ENCODE measurements at places on chromosomes 4 and X.

GRCh38 chr4:158536833-158537232, 15.2 kb downstream of the RXFP1 start:
- no peak for DNase-seq

DNA sequence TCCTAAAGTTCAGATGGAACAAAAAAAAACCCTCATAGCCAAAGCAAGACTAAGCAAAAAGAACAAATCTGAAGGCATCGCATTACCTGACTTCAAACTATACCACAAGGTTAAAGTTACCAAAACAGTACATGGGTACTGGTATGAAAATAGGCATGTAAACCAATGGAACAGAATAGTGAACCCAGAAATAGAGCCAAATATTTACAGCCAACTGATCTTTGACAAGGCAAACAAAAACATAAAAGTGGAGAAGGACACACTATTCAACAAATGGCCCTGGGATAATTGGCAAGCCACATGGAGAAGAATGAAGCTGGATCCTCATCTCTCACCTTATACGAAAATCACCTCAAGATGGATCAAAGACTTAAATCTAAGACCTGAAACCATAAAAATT, 44.2 kb upstream of the TMEM192 start:
- DNase-seq = no peak

DNA sequence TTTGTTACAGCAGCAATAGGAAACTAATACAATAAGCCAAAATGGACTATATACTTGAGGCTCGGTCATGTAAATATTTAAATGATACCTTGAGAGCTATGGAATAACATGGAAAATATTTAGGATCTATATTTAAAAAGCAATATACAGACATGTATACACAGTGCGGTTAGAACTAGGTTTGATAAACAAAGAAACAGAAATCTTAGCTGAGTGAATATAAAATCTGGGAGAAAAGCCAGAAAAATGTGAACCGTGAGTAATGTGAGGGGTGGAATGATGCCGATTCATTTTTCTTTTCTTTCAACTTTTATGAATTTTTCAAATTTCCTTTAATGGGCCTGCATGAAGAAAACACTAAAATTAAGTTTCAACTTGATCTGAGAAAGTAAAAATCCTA, 104.1 kb downstream of the ATXN3L start:
- no peak for DNase-seq

DNA sequence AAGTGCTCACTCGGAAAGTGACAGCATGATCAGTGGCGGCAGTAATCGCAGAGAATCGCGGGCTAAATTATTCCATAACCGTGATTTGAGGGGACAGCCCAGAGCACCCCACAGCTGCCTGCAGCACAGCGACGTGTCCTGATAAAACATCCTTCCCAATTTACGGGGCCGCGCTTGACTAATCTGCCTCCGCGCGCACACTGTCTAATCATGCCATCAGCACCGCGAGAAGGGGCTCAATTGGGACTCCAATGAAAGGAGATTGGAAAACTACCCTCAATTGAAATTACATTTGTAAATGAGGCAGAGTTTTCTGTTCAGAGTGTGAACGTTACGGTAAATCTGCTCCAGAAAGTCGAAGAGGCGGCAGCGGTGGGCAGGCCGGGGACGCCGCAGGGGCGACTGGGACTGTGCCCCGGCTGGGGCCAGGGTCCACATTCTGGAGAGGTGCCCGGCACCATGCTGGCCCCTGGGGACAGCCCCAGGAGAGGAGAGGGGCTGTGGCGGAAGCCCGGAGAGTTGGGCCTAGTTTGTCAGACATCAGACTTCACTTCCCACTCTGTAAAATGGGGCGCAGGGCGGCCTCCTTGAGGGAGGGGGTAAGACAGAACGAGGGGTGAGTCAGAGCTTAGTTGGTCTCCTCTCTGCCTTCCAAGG, 107.7 kb downstream of the FAM53A start:
- DNase-seq = no peak

DNA sequence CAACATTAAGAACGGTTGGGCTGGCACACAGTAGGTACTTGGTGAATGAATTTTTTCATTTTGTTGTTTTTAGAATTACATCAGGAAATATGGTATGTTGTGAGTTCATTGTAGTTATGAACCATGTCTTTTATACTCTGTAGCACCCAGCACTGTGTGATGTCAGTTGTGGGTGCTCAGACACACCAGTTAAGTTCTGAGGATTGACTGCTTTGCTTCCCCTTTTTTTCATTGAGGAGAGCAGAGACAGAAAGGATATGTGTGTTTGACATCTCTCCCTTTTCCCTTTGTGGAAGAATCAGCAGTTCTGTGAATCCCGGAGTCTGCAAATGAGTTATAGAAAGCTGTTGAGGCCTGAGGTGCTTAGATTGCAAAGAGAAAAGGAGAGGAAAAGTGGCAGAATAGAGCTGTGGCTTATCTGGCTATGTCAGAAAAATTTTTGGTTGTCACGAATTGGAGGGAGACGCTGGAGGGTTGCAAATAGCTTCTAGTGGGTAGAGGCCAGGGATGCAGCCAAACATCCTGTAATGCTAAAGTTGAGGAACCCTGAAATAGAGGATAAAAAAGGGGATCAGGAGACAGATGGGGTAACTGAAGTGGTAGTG, 13.1 kb downstream of the SMAD1 start:
- no peak for DNase-seq

- no peak for DNase-seq
Observed at GRCh38 chr4:168221301-168221700, 97.3 kb downstream of the DDX60 start.

DNA sequence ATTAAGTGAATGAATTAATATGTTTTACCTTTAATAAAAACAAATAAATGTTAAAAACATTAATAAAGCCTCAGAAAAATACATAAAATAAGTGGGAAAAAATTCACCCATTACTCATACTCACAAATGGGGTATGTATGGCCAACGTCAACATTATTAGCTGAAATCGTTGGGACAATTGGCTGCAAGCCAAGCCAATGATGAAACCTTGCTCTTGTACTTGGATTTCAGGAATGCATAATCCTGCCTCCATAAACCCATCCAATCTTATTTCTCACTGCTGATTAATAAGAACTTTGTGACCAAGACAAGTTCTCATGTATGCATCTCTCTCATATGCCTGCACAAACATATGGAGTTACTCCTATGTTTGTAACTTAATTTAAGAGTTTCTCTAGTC, 35.3 kb upstream of the ADAMTS3 start:
- DNase-seq = no peak

DNA sequence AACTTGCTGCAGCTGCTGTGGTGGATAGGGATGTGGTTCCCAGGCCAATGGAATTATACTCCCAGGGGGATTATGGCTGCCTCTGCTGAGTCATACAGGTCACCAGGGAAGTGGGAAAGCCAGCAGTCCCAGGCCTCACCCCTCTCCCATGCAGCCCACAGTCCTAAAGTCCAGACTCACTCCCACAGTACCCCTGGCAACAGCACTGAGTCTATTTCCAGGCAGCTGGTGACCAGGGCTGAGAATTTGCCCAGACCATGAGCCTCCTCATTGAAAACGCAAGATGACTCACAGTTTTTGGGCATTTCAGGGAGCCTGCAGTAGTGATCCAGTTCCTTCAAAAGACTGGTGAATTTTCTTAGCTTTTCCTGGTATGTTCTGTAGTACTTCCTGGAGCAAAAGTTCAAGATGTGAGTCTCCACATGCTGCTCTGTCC, 137.6 kb downstream of the NPNT start:
- DNase-seq = no peak

DNA sequence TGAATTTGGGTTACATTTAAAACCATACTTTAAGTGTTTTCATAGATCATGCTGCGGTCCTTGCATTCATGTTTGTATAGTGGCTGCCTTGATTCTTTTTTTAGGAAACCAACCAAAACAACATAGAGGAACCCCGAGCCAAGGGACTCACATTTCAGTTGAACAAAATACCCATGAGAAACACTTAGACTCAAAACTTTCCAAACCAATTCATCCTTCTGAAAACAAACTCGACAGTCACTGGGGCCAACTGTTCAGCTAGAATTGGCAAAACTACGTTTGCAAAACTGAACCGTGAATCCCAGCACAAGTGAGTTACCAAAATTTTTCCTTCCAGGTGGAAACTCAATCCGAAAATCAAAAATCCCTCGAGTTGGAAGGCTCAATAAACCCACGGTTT, 1.4 kb downstream of the ADGRA3 start:
- no peak for DNase-seq

DNA sequence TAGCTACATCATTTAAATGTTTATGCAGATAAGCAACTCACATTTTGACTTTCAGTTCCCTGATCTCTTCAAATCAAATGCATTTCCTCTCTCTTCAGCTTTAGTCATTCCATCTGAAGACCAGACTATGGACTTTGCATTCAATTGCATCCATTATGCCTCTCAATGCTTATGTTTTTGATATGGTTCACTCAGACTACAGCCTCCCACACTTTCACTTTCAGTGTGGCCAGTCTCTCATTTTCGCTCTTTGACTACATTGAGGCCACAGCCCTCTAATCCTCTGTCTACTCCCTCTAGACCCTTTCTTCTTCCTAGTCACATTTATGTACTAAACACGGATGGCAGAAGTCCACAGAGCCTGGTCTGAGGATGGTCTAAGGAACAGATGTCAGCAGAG, 24.5 kb upstream of the VEGFC start:
- DNase-seq = no peak

GRCh38 chr4:59381591-59381990, 1818.5 kb upstream of the ADGRL3 start:
- no peak for DNase-seq

DNA sequence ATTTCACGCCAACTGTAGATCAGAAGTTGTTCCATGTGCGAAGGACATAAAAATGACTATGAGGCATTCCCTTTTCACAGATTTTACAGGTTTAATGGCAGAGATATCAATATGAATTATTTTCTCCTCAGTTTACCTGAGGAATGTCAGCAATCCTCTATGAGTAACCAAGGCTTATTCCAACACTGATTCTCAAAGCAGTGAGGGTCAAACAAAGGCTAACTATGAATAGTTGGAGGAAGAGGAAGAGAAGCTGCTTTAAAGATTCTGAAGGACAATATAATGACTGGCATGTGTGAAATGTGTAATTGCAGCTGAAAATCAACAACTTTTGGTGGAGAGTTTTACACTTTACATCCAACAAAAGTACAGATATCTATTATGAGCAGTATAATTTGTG, 29.1 kb downstream of the NAF1 start:
- no peak for DNase-seq

All from amygdala (tissue), 56 donors.